ENCODE measurements at places on chromosomes 4 and X.
A peak's percentile ranks its signal among the peaks of the same experiment; 100 is the strongest.

GRCh38 chrX:150192816-150193215 is 170.3 kb upstream of the MAMLD1 start:
- no peak for DNase-seq

DNA sequence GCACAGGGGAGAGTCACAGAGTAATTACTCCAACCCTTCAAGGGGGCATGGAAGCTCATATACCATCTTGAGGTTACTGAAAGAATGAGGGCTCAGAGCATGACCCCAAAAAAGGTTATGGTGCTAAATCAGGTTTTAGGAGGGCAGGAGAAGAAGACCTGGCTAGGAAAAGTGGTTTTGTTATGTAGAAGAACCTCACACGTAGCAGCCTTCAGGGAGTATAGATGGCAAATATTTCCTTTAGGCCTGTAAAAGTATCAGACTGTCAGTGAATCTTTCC is 102.0 kb upstream of the PDE5A start:
- peak; percentile 44 for DNase-seq

GRCh38 chr4:31548021-31548420 is 827.9 kb downstream of the PCDH7 start:
- DNase-seq: no peak

GRCh38 chr4:62952366-62952765 is 1456.9 kb downstream of the TECRL start:
- no peak for DNase-seq

- DNase-seq: peak; percentile 54
These were observed 4.3 kb upstream of the HAUS7 start for GRCh38 chrX:153474718-153475117.

GRCh38 chr4:15366721-15367120 is 61.1 kb upstream of the C1QTNF7 start:
- peak; percentile 53 for DNase-seq

GRCh38 chrX:20016616-20016945 is 25.7 kb upstream of the BCLAF3 start:
- no peak for DNase-seq

GRCh38 chrX:110268886-110269285 is 49.0 kb downstream of the AMMECR1 start:
- DNase-seq: peak; percentile 28

DNA sequence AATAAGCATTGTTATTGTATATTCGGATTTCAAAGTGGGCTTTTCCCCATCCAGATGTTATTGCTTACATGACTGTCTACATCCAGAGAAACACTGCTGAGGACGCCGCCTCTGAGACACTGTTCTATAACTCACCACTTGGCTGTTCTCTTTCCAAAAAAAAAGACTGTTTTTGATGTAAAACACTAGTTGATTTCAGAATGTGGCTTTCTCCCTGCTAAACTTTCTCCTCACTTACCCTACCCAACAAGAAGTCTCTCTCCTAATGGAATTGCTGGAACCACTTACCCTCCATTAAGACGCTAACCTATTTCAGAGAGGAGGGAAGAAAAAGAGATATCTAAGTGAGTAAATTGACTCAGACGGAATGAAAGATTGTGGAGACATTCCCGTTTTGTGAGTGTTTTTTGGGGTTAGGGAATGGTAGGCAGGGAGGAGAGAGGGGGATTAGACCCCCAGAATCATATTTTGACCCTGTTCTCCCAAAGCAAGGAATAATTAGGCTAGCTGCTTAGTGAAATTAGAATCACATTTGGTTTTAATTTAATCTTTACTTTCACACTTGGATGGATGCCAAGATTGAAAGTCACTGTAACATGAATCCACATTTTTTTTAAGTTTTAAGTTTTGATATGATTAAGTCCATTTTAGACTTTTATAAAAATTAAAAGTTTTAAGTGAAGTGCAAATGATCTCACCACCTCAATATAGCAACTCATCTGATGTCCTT is 174.9 kb downstream of the CHIC2 start:
- peak; percentile 46 for DNase-seq

- no peak for DNase-seq
These were observed 129.9 kb downstream of the CCNG2 start for GRCh38 chr4:77286906-77287305.

GRCh38 chrX:153900831-153901752 is 3.4 kb upstream of the AVPR2 start:
- peak; percentile 91 for DNase-seq

- DNase-seq: no peak
These were observed 1197.4 kb upstream of the ADGRL3 start for GRCh38 chr4:60002603-60003337.

DNA sequence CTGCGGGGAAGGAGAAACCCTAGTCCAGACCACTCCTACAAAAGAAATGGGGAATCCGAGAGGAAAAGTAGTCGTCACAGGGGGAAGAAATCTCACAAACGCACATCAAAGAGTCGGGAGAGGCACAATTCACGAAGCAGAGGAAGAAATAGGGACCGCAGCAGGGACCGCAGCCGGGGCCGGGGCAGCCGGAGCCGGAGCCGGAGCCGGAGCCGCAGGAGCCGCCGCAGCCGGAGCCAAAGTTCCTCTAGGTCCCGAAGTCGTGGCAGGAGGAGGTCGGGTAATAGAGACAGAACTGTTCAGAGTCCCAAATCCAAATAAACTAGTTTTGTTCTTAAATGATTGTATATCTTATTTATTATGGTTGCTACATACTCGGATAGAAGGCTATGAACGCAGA is 31.7 kb downstream of the AP1S2 start:
- no peak for DNase-seq

DNA sequence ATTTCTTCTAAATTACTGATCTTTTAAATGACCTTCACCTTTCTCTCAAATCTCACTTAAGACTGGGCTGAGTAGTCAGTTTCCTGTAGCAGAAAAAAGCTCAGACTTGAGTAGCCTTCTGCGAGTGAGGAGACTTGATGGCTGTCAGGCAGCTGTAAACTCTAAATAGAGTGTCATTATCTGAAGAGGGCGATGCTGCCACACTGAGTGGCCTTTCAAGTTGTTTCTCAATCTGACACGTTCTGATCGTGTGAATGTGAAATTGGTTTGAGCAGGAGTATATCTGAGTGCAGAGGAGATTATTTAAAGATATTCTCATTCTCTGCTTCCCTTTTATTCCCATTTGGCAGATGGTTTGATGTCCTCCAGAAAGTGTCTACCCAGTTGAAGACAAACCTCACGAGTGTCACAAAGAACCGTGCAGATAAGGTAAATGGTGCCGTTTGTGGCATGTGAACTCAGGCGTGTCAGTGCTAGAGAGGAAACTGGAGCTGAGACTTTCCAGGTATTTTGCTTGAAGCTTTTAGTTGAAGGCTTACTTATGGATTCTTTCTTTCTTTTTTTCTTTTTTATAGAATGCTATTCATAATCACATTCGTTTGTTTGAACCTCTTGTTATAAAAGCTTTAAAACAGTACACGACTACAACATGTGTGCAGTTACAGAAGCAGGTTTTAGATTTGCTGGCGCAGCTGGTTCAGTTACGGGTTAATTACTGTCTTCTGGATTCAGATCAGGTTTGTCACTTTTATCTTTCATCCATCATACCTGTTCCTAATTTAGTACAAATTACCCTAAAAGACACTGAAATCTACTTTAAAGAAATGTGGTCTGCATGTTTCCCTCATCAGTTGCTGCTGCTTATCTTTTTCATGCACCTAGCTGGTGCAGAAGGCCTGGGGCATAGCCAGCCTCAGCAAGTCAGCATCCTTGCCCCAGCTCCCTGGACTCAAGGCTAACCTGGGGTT is 74.3 kb upstream of the MSANTD1 start:
- DNase-seq: no peak

DNA sequence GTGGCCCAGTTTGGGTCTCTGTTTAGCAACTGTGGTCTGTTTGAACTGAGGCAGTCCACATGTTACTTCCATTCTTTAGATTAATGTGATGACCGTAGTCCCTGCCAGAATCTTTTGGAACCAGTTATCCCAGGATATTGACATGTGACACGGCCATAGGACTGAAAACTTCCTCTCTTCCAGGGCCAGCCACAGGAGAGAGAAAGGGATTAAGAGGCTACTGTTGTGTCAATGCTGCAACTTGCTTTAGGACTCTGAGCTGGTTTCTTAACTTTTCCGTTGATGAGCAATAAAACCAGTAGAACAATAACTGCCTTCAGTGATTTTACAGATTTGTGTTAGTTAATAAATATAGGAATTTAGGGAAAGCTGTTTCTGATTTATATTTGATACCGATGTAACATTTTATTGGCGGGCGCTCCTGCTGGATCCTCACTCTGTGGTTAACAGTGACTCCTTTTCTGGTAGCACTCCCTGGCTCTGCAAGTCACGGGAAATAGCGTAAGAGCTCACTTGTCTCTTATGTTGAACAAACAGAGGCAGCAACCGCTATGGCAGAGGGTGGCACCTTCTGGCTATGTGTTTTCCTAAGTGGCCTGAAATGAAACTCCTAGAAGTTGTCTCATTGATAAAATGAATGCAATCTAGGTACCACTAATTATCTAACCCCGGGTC is 2.5 kb downstream of the TENM3 start:
- DNase-seq: no peak

DNA sequence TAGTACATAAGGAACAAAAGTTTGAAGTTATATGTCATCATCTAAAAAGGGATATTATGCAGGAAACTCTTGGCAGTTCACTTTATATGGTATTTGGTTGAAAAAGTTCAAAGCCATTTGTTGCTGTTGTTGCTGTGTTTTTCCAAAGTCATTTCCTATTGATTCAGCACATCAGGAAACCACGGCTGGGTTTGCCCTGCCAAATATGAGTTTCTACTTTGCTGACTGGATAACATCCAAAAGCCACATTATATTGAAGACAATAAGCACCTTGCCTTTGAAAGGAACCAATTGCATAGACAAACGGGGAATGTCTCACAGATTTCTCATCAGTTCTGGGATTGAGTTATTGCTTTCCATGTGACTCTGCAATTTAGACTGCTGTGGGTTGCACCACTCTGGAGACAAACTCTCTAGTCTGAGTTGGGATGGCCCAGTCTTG is 206.1 kb downstream of the SLC39A8 start:
- DNase-seq: peak; percentile 21

DNA sequence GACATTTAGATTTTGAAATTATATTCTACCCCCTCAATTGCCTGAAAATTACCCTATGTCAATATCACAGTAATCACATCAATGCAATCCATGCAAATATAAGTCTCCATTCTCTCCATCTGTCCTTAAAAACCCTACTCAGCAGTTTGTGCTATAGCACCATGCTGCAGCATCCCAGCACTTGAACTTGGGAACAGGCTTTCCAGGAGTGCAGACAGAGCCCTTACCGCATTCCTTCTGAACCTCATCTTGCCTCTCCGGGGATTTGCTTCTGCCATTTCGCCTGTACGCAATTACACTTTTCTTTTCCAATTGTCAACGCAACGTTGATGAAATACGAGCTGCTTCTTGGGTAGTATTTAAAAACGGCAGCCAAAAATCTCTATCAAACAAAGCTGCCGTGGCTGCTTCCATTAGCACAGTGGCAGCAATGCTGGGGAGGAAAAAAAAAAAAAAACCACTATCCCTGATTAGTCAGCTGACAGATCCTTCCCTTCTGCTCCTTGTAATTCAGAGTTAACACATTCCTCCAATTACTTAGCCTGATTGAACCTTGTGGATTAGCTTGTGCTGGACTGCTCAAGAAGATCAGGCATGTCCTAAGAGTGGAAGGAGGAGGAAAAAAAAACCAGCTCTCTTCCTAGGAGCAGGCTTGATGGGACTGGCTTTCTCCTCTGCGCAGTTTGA is 65.6 kb downstream of the MCF2 start:
- DNase-seq: no peak

GRCh38 chr4:161448550-161449180 is 715.1 kb downstream of the FSTL5 start:
- no peak for DNase-seq

GRCh38 chrX:106905064-106905708 is 2.0 kb upstream of the RIPPLY1 start:
- DNase-seq: no peak

DNA sequence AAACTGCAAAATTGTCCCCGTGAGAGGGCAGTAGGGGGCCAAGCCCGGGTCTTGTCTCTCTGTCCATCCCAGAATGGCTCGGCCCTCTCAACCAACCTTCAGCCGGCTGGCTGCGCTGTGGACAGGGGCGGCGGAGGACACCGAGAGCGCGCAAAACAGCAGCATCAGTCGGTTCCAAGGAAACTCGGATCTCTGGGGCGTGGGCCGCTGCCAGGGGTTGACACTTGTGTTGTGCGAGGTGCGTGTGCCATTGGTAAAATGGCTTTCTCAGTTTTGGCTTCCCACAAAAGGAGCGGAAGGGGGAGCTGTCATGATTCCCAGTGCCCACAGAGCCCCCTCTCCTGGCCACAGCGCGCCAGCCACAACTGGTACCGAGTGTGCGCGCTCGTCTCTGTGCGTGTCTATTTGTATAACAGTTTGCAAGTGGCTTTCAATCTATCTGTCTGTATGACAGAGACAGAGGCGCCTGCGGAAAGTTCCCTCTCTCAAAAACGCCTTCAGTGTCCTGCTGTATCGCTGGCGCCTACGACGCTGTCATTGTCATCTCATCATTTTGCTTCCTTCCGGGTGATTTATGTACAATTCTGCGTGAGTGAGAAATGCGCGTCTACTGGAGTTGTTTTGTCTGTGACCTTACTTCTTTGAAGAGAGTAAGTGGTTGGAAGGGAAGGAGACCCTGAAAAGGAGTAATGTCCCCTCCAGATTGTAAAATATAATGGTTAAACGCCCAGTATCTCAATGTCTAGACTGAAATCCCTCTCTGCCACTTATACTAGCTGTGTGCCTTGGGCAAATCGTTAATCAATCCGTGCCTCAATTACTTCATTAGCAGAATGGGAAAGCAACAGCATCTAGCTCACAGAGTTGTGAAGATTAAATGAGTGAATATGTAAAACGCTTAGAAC is 1.8 kb downstream of the DKK2 start:
- peak; percentile 61 for DNase-seq

- DNase-seq: peak; percentile 17
These were observed 673.6 kb upstream of the TENM3 start for GRCh38 chr4:181569553-181569952.

Measured in mesenchymal stem cell (in vitro differentiated cells and primary cell).